Breast epithelium (tissue), 4 donors: ENCODE measurements at places on chromosomes 6 and 20.

DNA sequence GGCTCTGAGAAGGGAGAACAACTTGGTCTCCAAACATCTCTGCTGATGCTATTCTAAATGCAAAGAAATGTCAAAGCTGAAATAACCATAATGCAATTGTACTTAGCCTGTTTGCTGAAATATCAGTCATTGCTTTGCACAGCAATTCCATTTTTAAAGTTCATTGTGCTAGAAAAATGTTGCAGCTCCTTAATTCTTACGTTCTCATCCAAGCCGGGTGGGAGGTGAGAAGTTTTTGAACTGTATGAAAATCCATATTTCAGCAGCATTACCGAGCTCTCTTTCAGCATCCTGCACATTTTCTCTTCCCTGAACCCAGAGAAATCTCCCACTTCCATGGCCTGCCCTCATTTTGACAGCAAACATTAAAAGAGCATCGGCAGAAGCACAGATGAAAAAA, 630.0 kb downstream of the PTPRT start:
- no peak for DNase-seq

- no peak for DNase-seq
Observed at GRCh38 chr6:169503422-169504152, 198.2 kb downstream of the WDR27 start.

- peak; percentile 64 for DNase-seq
Observed at GRCh38 chr6:21594416-21595281, 1.1 kb downstream of the SOX4 start.

- DNase-seq = no peak
Observed at GRCh38 chr6:25700761-25701160, 48.7 kb downstream of the SCGN start.

- DNase-seq = no peak
Observed at GRCh38 chr6:3323148-3323547, 64.4 kb downstream of the PSMG4 start.

DNA sequence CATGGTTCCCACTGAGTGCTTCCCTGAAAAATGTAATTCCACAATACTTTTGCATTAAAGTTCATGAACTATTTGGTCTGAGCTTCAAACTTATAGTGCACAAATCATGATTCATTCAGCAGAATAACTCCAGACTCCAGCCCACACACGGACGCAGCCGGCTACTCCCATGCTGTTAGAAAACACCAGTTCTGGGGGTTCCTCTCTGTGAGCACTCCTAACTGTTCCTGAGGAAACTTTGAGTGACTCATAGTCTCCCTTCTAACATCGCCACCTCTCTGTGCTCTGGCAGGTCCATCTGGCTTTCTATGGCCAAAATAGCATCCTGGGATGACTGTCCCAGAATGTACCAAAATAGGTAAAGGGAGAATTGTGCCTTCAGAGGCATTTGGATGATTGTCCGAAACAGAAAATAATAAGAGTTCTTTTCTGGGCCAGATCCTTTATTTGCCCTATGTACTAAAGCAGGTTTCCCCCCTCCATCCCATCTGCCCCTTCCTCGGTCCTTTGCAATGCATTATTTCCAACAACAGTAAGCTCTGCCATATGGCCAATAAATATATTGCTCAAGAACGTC, 32.3 kb upstream of the LY86 start:
- DNase-seq = no peak

DNA sequence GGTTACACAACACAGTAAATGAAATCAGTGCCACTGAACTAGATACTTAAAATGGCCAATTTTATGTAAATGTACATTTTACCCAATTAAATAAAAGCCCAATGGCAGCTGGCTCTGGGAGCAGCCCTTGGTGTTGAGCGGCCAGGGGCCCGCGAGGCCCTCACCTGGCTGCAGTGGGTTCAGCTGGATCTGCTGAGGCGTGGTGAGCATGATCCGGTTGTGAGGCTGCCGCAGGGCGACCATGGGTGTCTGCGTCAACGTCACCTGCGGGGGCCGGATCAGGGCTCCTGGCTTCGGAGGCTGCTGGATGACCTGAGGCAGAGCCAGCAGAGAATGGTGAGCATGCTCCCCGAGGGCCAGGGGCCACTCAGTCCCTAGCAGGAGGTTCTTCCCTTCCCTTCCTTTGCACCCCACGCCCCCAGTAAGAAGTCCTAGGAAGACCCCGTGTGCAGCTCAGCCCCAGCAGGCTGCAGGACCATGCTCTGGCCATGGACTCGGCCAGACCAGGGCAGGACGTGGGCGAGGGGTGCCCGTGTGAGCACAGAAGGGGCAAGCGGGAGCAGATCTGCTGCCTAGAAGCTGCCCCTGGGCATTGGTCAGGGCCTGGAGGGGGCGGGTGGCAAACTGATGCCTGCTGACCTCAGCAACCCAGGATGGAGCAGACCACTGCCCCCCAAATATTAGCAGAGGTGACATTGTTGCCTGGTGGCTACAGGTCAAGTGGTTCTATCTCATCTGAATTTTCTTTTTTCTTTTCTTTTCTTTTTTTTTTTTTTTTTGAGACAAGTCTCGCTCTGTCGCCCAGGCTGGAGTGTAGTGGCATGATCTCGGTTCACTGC, 61.9 kb downstream of the TAF4 start:
- no peak for DNase-seq

GRCh38 chr6:169799474-169799926, 48.1 kb downstream of the ERMARD start:
- no peak for DNase-seq

- DNase-seq = no peak
Observed at GRCh38 chr6:44400572-44400971, 13.1 kb downstream of the CDC5L start.

- no peak for DNase-seq
Observed at GRCh38 chr6:14269436-14269835, 151.9 kb downstream of the CD83 start.

DNA sequence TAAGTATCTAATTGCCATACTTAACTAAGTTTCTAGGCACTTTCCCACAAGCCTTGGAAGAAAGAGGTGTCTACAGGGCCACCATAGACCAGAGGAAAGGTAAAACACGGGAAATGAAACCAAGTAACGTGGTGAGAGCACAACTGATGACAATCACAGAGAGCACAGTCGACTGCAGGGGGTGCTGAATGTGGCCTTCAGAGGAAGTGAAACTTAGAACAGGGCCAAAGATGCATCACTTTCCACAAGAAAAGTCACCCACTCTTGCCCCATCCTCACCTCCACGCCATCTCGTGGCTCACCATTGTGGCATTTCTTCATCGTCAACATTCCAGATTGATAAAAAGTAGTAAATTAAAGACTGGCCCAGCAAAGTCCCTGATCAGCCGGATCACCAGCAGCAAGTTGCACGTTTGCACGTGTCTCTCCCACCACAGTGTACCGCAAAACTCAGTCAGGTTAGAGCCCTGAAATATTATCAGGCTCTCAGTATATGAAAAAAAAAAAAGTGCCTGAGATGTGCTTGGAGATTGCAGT, 31.4 kb downstream of the HIVEP2 start:
- no peak for DNase-seq

GRCh38 chr6:36848658-36849441, 9.6 kb upstream of the CPNE5 start:
- DNase-seq = peak; percentile 74

- peak; percentile 83 for DNase-seq
Observed at GRCh38 chr6:43170417-43170930, 595 bp upstream of the SRF start.

DNA sequence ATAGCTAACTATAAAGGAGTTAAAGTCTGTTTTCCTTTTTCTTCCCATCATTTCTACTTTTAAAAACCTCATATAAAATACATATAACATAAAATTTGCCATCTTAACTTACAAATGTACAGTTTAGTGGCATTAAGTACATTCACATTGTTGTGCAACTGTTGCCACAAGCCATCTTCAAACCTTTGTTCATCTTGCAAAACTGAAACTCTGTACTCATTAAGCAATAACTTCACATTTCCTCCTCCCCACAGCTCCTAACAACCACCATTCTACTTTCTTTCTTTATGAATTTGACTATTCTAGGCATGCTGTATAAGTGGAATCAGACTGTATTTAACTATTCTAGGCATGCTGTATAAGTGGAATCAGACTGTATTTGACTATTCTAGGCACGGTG, 4.5 kb downstream of the CCDC170 start:
- DNase-seq = no peak

DNA sequence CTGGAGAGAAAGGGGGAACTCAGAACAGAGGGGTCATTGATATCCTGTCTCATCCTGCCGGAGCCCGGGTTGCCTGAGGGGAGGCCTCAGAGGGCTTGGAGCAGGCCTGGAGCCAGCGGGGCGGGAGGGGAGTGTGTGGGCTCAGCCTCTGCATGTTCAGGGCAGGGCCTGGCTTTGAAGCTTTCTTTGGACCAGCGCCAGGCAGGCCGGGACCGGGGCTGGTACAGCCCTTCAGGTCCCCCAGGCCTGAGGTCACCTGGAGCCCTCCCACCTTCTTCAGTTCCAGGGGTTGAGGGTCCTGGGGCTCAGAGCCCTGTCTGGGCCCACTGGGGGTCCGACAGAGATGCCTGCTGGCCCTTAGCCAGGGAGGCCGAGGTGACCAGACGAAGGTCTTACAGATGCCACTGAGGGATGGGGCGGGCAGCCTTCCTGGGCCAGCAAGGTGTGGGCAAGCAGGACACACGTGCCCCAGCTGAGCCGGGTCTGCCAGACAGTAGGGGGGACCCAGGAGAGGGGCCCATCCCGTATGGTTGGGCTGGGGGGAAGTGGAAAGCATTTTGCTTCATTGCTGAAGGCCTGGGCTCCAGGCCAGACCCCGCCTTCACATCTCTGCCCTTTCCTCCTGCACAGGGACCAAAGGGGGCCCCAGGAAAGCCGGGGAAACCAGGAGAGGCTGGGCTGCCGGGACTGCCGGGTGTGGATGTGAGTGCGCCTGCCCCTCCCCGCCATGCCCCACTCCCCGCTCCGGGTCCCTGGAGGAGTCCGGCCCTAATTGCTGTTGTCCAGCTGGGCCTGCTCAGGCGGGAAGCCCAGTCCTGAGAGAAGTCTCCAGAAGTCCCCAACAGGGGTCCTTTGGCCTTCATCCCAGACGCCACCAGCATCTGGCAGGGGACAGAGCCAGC, 2.0 kb downstream of the COL9A3 start:
- no peak for DNase-seq

- no peak for DNase-seq
Observed at GRCh38 chr6:126232671-126233070, 107.2 kb upstream of the CENPW start.

GRCh38 chr6:132713352-132714134, at the start of gene VNN1:
Gene VNN1, minus strand, starts transcription at chr6:132714055. Its CDS starts 20 bp downstream, at chr6:132714035.
- no peak for DNase-seq

DNA sequence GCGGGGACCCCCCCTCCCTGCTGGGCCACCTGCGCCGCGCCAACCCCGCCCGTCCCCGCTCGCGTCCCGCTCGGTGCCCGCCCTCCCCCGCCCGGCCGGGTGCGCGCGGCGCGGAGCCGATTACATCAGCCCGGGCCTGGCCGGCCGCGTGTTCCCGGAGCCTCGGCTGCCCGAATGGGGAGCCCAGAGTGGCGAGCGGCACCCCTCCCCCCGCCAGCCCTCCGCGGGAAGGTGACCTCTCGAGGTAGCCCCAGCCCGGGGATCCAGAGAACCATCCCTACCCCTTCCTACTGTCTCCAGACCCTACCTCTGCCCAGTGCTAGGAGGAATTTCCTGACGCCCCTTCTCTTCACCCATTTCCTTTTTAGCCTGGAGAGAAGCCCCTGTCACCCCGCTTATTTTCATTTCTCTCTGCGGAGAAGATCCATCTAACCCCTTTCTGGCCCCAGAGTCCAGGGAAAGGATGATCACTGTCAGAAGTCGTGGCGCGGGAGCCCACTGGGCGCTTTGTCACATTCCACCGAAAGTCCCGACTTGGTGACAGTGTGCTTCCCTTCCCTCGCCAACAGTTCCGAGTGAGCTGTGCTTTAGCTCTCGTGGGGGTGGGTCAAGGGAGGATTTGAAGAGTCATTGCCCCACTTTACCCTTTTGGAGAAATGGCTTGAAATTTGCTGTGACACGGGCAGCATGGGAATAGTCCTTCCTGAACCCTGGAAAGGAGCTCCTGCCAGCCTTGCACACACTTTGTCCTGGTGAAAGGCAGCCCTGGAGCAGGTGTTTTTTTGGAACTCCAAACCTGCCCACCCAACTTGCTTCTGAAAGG, 2.1 kb downstream of the VEGFA start:
- peak; percentile 71 for DNase-seq

DNA sequence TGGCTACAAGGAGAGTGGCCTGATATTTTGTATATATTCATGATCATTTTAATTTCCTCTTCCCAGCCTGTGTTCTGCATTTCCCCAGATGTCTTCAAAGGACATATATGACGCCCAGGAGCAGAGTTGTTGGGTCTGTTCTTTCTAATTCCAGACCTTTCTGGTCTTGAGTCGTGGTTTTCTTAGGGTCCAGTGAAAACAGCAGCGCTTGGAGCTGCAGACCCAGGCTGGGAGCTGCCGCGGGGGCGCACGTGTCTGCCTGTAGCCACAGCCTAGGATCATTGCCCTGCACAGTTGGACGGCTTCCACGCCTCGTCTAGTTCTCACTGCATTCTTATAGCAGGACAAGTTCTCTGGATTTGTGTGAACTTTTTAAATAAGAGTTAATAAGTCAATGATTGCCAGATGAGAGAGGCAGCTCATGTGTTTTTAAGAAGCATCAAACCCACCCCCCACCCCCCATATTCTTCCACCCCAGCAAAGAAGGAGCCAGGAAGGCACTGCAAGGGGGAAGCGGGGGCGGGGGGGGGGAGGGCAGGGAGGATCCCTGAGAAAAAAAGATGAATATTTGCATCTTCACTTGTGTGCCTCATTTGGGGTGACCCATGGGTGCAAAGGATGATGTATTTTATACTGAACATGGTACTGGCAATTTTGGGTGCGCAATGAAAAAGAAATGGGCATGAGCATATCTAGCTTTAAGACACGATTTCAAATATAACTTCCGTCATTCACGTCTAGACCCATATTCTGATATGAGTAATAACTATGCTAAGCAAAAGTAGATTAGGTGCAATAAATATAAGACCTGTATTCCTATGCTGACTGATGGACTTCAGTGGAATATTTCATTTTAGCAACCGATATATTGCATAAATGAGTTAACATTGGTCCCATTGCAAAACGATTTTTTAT, 160.0 kb downstream of the TBXT start:
- no peak for DNase-seq

DNA sequence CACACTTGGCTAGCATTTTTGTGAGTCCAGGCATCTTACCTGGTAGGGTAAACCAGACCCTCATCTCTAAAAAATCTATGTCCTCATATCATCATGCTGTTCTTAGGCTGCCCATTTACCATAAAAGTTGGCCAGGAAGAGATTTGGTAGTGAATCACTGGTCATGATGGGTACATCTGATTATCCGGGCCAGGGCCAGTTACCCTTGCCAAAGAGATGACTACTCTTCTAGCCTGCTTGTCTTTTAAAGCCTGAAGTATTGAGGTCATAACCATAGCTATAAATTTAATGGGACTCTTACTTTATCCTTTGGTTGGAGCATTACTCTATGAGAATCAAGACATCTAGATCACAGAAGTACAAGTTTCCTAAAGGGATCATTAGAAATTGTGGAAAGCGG, 276.8 kb downstream of the TENT5A start:
- no peak for DNase-seq

DNA sequence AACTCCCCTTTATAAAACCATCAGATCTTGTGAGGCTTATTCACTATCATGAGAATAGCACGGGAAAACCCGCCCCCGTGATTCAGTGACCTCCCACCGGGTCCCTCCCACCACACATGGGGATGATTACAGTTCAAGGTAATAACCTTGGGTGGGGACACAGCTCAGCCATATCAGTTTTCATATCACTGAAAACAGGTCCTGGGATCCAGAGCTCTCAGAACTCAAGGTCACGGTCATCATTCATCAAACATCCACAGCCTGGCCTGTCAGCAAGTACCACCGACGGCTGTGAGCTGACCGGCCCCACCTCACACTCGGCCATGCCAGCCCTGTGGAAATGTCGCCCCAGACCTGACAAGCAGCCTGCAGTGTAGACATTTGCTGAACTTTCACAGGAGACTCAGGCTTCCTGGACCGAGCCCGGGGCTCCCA, 14.1 kb upstream of the FRMD1 start:
- DNase-seq = no peak
